ENCODE measurements at places on chromosomes 1 and 21.

GRCh38 chr1:67555461-67556296, 125.5 kb upstream of the SERBP1 start:
- no peak for DNase-seq

GRCh38 chr21:41366522-41367151, 4.8 kb downstream of the MX2 start:
- DNase-seq, result no peak

GRCh38 chr1:180246579-180246978, 16.5 kb downstream of the LHX4 start:
- no peak for DNase-seq

GRCh38 chr1:159866905-159867663, 4.6 kb upstream of the VSIG8 start:
- DNase-seq, result no peak

DNA sequence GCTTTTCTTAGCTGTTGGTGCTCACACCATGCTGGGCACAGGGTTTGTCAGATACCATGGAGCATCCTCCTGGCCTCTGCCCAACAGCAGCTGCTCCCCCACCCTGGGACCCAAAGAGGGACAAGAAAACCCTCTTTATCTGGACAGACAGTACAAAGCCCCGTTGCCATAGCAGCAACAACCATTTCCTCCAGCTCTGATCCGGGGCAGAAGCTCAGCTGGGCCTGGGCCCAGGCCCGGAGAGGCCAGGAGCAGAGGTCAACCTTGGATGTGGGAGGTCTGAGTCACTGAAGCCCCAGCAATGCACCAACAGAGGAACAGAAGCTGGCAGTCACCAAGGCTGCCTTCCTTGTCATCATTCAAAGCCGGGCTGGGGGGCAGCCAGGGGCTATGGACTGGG, 228.4 kb upstream of the POU3F1 start:
- DNase-seq, result no peak

DNA sequence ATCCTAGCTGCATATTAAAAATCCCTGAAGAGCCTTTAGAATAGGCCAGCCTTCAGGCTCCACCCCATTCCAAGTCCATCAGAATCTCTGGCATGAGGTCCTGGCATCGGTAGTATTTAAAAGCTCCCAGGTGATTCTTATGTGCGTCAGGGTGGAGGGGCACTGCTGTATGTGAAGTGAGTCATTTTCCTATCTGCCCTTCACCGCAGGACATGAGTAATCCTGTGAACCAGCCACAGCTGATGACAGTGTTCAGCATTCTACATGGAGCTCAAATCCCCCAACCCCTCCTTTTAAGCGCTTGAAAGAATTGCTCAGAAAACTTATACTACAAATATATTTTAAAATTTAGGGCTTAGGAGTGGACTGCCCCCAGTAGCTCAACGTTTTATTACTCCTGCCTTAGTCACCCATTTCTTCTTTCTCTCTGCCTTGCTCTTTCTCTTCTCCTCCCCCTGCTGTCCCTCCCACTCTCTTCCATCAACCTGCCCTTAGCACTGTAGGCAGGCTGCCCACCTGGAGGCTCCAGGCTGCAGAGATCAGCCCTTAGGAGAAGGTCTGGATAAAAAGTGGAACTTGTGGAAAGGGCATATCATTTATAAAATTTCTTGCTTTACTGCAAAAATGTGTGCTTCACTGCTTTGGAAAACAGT, 73.8 kb upstream of the ZNF281 start:
- DNase-seq, result peak; percentile 25

DNA sequence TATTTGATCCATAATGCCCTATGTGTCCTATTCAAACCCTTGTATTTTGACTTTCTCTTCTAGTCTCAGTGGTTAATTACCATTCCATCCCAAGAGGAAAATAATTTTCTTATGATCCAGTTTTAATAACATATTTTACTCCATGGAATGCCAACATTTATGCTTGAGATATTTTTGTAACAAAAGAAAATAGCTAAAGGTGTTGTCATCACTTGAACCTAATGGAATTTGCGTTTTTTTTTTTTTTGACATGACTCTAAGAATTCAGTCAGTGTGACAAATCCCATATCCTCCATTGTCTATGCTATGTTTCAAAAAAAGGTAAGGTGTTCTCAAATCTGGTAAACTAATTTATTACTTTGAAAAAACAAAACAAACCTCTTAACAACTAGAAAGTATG, 324.1 kb upstream of the ADAMTS5 start:
- no peak for DNase-seq

GRCh38 chr1:229716704-229717103, 90.7 kb downstream of the URB2 start:
- no peak for DNase-seq

- DNase-seq, result no peak
Measured at GRCh38 chr1:5577255-5578040, 414.8 kb downstream of the NPHP4 start.

DNA sequence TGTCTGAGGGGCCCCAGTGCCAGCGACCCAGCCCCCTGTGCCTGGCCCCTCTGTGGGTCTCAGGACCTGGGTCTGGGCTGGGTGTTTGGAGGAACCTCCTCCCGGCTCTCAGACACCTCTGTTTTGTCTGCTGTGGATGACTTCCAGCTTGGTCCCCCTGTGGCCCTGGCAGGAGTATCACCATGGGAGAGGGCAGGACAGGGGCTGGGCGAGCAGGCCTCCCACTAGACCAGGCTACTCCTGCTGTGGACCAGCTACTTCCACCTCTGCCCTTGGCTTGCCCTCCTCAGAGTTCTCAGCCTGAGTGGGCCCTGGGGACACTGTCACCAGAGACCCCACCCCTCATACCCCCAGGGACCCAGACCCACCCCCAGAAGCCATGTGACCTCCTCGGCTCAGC, 21.8 kb downstream of the PLCH2 start:
- DNase-seq, result no peak

- DNase-seq, result peak; percentile 2
Measured at GRCh38 chr1:219927956-219928790, at the start of gene SLC30A10. Gene SLC30A10, minus strand, starts transcription at chr1:219928557. Its CDS starts 117 bp downstream, at chr1:219928440.

GRCh38 chr1:24459551-24460266, 42.9 kb upstream of the RCAN3 start:
- DNase-seq, result no peak

DNA sequence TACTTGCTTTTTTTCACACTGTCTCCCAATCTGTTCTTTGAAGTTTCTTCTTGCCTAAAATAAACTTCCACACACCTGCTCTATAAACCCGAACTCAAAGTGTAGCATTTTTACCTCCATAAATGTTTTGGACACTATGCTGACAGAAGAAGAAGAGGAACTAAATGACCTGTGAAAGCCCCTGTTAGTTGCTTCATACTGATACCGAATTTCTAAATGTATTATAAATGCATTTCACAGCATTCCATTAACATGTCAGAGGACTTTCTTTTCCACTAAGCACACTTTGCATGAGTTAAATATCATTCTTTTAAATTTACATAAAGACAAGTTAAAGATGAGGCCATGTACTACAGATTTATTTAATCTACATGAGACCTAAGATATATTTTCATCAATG, 281.0 kb downstream of the SMYD3 start:
- no peak for DNase-seq

- no peak for DNase-seq
Measured at GRCh38 chr1:235160383-235160956, 580 bp downstream of the RBM34 start.

DNA sequence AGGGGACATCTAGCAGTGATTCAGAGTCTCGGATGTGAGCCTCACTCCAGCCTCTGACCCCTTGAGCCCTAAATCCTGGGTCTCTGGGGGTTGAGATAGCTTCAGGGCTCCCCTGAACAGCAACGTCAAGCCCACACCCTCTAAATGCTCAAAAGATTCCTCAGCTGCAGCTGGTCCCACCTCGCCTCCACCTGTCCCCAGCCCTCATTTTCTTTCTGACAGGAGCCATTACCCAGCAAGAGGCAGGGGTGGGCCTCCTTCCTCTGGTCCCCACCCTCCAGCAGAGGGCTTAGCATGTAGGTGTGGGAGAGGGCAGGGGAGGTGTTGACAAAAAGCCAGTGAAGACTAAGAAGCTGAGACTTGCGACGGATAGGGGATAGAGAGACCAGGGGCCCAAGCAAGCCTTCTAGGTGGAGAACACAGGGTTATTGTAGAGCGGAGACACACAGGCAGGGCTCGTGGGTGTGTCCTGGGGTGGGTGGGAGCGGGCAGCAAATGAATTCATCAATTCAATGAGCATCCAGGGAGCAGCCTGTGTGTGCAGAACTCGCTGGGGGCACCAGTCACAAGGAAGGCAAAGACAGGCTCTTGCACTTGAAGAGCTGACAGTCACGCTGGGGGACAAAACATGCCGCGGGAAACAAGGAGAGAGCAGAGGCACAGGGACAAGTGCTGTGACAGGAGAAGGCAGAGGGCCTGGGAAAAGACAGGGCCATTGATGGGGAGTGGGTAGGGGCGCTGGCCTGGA, 48.9 kb upstream of the GOLT1A start:
- DNase-seq, result no peak

- no peak for DNase-seq
Measured at GRCh38 chr1:168629466-168629865, 53.1 kb downstream of the XCL1 start.

DNA sequence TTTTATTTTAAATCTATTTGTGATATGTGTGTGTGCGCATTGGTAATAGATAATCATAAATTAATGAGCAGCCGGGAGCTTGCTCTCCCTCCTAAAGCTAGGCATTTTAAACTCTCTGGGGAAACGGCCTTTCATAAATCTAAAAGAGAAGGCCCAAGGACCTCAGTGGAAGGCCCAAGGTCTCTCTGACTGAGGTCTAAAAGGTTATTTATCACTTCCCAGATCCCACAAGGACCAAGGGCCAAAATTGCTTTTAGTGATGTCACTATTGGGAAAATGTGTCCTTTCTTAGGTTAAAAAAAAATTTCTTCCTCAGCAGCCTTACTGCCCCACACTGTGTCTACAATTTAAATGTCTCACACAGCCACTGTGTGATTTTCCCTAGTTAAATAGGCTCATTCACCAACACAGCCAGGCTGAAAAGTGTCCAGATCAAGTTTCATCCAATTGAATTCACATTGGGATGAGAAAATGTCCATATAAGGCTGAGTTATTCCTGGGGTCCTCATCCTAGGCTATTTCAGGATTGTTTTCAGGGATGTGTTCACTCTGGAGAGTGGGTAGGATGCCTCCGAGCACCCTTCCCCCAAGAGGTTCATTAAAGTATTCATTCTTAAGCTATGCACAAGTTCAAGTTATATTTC, 46.1 kb downstream of the SLC44A3 start:
- no peak for DNase-seq

DNA sequence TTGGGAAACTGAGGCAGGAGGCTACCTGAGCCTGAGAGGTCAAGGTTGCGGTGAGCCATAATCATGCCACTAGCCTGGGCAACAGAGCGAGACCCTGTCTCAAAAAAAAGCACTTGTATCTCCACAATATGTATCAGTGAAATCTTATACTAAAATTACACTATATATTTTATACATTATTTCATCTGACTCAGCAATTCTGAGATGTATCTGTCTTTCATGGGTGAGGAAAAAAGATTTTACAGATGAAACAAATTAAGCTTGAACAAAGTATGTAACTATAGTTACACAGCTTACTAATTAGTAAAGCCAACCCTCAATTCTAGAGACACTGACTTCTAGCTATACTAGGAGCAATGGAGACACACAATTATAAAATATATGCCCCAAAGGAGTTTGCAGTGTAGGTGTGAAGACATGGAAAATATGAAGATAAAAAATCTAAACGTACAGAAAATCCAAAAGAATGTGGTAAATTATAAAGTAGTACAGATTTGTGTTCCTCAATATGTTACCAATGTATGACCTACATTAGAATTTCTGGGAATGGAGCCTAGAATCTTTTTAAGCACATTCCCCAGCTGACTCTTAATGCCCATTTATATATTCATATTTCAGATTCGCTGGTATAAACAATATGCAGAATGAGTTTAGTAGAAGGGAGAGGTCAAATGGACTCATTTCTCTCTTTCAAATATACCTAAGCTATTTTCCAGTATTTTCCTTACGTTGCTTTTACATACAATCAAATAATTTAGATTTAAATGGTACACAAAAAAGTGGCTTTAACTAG, 14.6 kb downstream of the GTF2B start:
- DNase-seq, result no peak

DNA sequence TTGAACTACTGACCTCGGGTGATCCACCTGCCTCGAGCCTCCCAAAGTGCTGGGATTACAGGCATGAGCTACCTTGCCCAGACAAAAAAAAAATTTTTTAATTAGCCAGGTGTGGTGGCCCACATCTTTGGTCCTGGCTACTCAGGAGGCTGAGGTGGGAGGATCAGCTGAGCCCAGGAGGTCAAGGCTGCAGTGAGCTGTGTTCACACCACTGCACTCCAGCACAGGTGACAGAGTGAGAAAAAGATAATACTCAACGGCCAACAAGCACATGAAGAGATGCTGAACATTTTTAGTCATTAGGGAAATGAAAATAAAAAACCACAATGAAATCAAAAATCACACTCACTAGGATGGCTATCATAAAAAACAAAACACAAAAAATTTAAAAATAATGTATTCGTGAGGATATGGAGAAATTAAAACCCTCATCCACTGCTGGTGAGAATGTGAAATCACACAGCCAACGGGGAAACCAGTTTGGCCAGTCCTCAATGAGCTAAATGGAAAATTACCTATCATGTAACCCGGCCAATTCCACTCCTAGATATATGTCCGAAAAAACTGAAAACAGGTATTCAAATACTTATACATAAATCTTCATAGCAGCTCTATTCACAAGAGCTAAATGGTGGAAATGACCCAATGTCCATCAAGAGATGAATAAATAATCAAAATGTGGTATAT, 41.2 kb downstream of the ENAH start:
- DNase-seq, result no peak

GRCh38 chr1:203308328-203308922, 3.1 kb downstream of the BTG2 start:
- no peak for DNase-seq

DNA sequence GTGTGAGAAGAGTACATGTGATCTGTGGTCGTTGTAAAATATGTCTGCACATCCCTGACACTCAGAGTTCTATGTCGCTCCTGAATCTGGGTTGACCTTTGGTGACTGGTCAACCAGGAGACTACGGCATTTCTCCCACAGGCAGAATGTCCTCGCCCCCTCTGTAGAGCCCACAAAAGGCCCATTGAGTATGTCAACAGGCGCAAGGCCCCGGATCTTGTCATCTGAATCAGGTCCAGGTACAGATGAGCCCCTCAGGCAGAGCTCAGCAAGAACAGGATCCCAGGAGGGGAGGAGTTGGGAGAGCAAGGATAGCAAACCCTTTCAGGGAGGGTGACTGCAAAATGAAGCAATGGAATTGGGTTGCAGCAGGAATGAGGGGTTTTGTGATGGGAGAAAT, 126.5 kb downstream of the MATN1 start:
- no peak for DNase-seq

All from stimulated activated CD4-positive, alpha-beta T cell treated with anti-CD3 and anti-CD28 coated beads, TNF-alpha, amount 100 ng/mL, for 24 hours (primary cell).